LoVo (cell line): ENCODE measurements at places on chromosomes 13 and 19.

GRCh38 chr19:18317961-18318800 lies 4.7 kb downstream of the LSM4 start:
- no peak for DNase-seq

- DNase-seq = no peak
Observed at GRCh38 chr19:42306646-42307045, 4.2 kb upstream of the PAFAH1B3 start.

DNA sequence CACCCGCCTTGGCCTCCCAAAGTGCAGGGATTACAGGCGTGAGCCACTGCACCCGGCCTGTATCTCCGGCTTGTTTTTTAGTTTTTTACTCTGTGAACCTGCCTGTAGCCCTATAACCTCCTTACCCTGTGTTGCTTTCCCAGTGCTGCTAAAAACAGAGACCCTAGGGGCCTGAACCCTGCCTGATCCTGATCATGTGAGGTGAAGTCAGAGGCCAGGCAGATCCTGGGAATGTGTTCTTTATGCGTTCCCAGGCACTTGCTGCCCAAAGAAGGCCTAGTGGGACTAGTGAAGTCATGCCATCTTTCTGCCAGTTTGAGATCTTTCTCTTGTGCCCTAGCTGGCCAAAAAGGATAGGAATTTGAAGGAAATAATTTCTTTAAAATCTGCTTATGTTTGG lies 4.6 kb downstream of the UBA2 start:
- DNase-seq = no peak

GRCh38 chr19:58326914-58327726 lies at the start of gene ZSCAN22:
Gene ZSCAN22 (plus strand): TSS chr19:58326994. CDS start chr19:58334803, 7,809 bp downstream.
- peak; percentile 94 for DNase-seq

DNA sequence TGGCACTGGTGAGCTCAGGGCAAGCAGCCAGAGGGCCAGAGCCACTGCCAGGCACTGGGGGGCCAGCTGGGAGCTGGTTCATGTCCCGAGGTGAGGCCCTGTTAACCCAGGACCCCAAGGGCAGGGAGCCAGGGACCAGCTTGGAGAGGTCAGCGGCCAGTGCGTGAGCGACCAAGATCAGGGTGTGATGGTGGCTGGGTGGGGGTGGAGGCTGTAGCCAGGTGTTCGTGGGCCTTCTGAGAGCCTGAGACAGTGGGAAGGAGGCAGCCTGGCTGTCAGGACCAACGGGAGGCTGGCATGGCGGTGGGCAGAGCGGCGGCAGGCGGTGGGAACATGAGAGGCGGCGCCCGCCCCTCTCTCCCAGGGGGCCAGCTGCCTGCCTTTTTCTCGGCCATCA lies 8.1 kb upstream of the KPTN start:
- DNase-seq = no peak

- no peak for DNase-seq
Observed at GRCh38 chr19:47075941-47076340, 27.5 kb upstream of the TMEM160 start.
